ENCODE measurements at places on chromosomes 11 and 22.

DNA sequence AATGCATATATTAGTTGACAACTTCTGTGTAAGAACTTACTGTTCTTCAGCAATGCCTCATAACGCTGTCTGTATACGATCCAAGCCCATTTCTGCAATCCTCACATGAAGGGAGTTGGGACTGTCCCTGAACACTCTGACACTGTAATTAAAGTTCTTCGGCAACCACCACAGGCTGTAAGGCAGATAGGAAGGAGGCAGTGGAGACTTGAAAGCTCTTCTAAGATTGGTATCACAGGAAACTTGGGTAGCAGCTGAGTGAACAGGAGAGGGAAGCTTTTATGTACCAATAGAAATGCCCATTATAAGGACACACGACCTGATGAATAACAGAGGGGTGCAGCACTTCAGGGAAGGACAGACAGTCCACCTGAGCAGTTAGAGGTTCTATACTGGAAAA is 12.0 kb upstream of the GAB2 start:
- no peak for DNase-seq

DNA sequence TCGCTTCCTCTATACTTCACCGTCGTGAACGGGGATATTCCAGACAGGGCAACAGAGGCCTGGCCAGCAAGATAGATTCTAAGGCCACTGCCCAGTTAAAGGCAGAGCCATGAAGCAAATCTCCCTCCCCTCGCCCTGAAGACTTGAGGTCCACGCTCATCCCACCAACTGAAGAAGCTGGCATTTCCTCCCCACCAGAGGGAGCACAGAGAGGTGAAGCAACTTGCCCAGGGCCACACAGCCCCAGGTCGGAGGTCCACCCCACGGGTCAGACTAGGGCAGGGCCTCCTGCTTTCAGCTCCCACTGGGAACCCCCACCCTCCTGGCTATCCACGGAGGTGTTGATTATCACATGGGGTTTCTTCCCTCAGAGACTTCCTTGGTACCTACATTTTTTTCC is 27.4 kb downstream of the MN1 start:
- no peak for DNase-seq

- DNase-seq: no peak
These were observed 296.7 kb upstream of the ANO5 start for GRCh38 chr11:21896216-21896615.

- no peak for DNase-seq
These were observed 55.3 kb downstream of the ZNF143 start for GRCh38 chr11:9516113-9516512.

GRCh38 chr11:2584812-2585565 is 114.8 kb downstream of the KCNQ1OT1 start:
- peak; percentile 8 for DNase-seq

DNA sequence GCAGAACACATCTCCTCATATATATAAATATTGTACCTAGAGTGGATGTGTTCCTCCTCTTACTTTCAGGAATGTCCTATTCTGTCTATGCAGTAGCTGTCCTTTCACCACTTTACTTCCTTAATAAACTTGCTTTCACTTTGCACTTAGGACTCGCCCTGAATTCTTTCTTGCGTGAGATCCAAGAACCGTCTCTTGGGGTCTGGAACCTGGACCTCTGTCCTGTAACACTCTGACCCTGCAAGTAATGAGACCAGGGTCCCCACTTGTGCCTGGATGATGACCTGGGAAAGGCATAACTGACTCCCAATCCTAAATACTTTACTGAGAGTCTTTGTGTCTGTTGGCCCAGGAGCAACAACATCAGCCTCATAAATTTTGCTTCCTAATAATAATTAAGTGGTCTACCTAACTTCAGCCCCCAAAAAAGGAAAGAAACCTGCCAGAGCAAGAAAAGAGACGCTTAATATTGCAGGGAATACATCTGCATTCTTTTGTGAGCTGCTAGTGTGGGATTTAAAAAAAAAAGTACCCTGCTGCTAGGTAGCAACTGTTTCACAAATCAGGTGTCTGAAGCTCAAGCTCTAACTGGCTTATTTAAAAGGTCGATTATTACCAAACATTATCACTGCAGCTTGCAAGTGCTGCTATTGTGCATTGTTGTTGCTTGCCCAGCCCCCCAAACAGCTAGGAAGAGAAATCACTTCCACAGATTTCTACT is 69.3 kb downstream of the FAM168A start:
- DNase-seq: no peak

- no peak for DNase-seq
These were observed 826 bp upstream of the EEF1G start for GRCh38 chr11:62574363-62575071.
